ENCODE measurements at places on chromosomes 16 and 17.

GRCh38 chr16:35188288-35189155 lies 1729.1 kb downstream of the TP53TG3F start:
- no peak for DNase-seq

GRCh38 chr16:60064026-60064425 lies 1329.9 kb upstream of the GOT2 start:
- DNase-seq: no peak

GRCh38 chr17:63960006-63960405 lies 12.7 kb downstream of the SCN4A start:
- DNase-seq: no peak

DNA sequence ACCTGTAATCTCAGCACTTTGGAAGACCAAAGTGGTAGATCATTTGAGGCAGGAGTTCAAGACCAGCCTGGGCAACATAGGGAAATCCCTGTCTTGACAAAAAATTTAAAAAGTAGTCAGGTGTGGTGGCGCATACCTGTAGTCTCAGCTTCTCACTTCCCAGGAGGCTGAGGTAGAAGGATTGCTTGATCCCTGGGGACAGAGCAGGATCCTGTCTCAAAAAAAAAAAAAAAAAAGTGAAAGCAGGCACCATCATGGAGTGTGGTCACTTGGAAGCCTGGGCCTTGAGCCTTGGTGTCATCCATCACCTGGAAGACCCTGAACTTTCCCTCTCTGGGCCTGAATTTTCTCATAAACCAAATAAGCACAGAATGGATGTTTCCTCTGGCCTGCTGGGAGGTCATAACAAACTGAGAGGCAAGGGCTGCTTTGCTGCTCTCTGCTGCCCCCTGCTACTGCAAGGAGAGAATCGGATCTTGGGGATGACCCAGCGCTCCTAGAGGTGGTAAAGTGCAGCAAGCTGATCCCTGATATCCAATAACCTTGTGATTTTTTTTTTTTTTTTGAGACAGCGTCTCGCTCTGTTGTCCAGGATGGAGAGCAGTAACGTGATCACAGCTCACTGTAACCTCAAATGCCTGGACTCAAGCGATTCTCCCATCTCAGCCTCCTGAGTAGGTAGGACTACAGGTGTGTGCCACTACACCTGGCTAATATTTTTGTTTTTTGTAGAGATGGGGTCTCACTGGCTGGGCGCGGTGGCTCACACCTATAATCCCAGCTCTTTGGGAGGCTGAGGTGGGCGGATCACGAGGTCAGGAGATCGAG lies 75.9 kb upstream of the RNU2-1 start:
- DNase-seq: no peak

DNA sequence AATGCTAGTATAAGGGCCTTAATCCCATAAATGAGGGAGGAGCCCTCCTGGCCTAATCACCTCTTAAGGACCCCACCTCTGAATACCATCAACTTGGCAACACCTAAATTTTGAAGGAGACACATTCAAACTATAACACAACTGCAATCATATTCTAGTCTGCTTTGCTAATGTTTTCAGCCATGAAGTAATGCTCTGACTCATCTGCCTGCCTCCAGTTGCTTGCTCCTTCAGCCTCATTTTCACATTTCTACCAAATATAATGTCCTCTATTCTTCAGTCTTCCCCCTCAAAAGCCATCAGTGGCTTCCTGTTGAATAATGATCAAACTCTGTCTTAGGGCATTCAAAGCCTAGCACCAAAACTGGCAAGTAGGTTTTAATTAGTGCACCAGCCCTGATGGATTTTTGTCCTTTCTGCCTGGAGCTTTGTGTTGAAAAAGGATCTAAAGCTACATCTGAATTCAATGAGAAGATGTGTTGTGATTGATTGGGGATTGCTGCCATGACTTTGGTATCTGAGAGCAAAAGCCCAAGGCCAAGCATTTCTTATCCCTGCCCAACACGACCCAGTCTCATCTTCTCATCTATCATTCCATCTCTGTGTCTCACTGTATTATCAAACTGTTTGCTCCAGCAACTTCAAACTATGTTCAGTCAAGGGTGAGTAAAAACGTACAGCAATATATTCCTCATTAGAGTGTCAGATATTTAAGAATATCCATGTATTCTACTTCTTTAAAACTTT lies 140.8 kb upstream of the ELAC2 start:
- no peak for DNase-seq

GRCh38 chr17:4162775-4163466 lies 19.9 kb downstream of the CYB5D2 start:
- DNase-seq: no peak

DNA sequence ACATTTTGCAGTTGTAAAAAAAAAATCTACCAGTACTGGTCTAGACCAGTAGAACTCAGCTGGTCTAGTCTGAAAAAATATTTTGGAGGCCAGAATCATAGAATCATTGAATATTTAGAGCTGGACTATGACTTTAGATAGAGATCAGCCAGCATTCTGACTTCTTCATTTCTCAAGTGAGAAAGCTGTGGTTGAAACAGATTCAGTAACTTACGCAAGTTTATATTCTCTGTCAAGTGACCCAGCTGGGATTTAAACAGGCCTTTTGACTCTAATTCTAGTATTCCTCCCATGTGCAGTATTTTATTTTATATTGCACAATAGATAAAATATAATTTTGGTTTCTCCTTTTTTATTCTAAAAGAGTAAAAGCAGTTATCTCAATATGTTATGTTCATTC lies 4.9 kb downstream of the TNRC6A start:
- no peak for DNase-seq

DNA sequence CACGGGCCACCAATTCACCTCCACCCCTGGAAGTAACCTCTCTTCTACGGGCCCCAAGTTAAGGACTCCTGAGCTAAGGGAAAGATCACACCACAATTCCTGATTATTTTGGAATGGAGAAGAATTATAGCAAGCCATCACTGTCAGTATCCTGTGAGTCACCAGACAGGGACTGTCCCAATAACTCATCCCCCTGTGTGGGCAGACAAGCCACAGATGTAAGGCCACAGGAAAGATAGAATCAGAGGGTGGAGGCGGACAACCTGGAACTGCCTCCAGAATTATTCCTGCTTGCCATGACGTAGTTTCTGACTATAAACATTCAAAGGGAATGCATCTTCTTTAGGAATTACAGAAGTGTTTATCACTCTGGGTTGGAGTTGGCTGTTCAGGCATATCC lies 5.8 kb upstream of the MYO1D start:
- DNase-seq: peak; percentile 15

DNA sequence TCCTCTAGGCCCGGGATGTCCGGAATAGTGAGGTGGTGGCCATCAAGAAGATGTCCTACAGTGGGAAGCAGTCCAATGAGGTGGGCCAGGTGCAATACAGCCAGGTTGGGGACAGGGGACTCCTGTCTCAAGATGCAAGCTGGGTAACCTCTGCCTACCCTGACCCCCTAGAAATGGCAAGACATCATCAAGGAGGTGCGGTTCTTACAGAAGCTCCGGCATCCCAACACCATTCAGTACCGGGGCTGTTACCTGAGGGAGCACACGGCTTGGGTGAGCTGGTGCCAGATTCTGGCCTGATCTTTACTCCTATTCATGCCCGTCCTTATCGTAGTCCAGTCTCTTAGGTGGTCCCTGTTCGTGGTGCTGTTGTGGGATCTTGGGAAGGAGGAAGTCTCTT lies 4.4 kb downstream of the TAOK2 start:
- no peak for DNase-seq

DNA sequence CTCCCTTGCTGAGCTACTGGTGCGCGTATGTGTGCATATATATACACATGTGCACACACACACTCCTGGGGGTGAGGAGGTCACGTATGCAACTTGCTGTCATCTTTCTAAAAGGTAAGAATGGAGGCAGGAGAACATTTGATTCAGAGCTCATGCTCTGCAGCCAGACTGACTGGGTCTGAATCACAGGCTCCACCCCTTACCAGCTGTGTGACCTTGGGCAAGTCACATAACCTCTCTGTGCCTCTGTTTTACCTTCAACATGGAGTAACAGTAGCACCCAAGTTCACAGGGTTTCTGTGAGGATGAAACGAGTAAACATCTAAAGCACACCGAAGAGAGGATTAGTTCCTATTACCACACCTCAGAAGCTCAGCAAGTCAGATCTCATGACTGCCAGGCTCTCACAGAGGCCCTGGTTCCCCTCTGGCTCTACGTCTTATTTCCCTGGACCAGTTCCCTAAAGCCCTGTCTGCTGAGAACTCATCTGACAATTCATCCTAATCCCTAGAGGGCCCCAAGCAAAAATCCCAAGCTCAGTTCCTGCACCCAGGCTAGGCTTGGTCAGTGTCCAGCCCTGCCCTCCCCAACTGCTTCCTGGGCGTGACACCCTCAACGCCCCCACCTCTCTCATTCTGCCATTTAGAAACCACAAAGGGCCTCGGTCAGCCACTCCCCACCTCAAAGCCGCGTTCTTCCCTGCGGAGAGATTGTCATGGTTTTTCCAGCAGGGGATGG lies 28.7 kb downstream of the ABR start:
- no peak for DNase-seq

DNA sequence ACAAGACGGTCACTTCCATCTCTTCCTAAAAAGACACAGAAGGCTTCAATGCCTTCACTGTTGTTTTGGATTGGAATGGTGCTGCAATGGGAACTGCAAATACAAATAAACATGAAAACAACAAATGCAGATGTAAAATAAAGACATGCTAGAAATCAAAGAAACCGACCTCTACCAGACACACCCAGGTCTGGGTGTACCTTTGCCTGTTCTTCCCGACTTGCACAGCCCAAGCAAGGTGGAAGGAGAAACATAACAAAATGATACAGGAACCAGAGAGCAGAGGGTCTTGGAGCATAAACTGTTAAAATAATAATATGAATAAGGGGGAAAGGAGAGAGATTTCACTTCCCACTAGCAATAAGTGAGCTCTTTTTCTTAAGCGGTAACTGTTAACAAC lies 17.3 kb downstream of the RFFL start:
- no peak for DNase-seq

DNA sequence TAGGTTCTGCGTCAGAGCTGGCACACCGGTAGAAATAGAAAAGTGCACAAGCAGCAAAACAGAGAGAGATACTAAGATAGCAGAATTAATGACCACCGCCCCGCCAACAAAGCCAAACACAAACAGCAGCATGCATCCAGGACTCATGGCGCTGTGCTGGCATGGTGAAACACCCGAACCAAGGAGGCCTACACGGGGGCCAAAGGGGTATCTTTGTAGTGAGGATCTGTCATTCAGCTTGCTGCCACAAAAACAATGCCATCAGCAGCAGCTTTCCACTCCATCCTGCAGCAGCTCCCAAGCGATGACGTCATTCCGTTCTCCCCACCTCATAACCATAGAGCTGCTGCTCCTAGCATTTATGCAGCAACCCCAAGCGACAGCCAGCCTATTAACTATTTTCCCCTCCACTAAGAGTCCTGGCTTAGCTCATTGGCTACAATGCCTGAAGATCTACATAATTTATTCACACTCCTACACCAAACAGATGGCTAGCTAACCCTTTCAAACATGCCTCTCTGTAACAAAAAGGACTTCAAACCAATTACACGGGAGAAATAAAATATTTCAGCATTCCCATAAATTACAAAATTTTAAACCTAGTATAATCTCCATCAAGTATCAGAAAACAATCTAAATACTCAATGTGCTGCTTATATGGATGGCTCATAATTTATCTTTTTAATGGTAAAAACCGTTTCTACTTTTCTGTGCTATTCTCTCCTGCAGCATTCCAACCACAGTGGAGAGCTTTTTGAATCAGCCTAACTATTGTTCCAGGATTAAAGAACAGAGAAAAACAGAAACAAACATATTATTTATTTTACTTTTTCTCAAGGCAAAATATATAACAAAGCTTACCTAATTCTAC lies 73.9 kb downstream of the SPAG9 start:
- DNase-seq: no peak

- no peak for DNase-seq
Measured at GRCh38 chr17:31398381-31399311, 7.2 kb downstream of the RAB11FIP4 start.

GRCh38 chr16:79891458-79891857 lies 290.9 kb upstream of the MAF start:
- no peak for DNase-seq

GRCh38 chr17:49969134-49969759 lies at the start of gene DLX4:
Gene DLX4 (plus strand): TSS chr17:49969190. CDS start chr17:49969469, 279 bp downstream.
- DNase-seq: no peak

GRCh38 chr16:83268169-83268568 lies 539.6 kb upstream of the HSBP1 start:
- no peak for DNase-seq

DNA sequence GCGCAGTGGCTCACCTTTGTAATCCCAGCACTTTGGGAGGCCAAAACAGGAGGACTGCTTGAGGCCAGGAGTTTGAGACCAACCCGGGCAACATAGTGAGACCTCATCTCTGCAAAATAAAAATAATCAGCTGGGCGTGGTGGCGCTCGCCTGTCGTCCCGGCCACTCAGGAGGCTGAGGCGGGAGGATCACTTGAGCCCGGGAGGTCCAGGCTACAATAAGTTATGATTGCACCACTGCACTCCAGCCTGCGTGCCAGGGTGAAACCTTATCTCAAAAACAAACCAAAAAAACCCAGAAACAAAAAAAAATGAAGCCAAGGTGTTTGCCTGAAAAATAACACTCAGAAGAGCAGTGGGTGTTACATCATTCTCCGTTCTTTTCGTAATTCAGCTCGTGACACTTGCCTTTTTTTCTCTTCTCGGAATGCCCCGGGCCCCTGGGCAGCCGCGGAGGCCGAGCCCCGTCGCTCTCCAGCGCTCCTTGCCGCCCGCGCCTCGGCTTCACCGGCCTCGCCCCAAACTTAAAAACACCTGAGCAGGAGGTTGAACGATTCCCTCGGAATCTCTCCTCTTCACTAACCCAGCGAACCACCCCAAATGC lies 17.0 kb downstream of the PRCD start:
- DNase-seq: no peak

DNA sequence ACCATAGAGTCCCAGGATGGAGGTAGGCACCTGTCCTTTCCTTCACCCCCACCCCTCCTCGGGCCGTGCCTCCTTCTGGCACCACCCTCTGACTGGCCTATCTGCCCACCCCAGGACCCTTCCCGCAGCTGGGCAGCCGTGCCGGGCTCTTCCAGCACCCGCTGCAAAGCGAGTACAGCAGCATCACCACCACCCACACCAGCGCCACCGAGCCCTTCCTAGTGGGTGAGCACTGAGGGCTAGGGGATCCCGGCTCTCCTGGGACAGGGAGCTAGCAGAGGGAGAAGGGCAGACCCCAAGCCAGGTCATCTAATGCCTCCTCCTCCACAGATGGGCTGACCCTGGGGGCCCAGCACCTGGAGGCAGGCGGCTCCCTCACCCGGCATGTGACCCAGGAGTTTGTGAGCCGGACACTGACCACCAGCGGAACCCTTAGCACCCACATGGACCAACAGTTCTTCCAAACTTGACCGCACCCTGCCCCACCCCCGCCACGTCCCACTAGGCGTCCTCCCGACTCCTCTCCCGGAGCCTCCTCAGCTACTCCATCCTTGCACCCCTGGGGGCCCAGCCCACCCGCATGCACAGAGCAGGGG lies 7.8 kb downstream of the GALK1 start:
- no peak for DNase-seq

GRCh38 chr17:83058266-83058798 lies 21.1 kb upstream of the METRNL start:
- no peak for DNase-seq

- no peak for DNase-seq
Measured at GRCh38 chr17:79388556-79389295, 222.1 kb downstream of the RBFOX3 start.

GRCh38 chr17:48439110-48439850 lies 9.3 kb upstream of the SKAP1 start:
- no peak for DNase-seq
